Fibroblast of skin of abdomen (primary cell): ENCODE measurements at places on chromosomes 11 and 22.

- no peak for DNase-seq
Measured at GRCh38 chr22:49404020-49404419, 423.7 kb downstream of the BRD1 start.

- DNase-seq = peak; percentile 89
Measured at GRCh38 chr11:66967670-66968425, 7.3 kb upstream of the C11orf86 start.

DNA sequence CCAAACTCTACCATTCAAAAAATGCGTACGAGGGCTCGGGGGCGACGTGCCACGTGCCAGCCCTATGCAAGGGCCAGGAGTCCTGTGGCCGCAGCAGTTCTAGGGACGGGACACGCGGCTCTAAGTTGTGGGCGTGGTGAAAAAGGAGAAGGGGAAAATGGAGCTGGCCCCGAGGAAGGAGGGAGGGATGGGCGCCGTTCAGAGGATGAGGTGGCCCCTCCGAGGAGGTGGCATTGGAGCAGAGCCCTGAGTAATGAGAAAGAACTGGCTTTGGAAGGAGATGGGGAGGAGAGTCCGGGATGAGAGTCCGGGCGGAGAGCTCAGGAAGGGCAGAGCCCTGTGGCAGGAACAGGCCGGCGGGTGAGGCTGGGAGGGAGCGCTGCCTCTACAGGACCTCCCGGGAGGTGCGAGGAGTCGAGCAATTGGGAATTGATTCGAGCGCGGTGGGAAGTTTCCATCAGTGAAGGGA, 21.0 kb downstream of the OTUB1 start:
- peak; percentile 37 for DNase-seq

GRCh38 chr11:74672956-74673692, 58.1 kb downstream of the CHRDL2 start:
- DNase-seq = peak; percentile 97

- DNase-seq = peak; percentile 14
Measured at GRCh38 chr11:125514336-125515101, 18.5 kb upstream of the FEZ1 start.

DNA sequence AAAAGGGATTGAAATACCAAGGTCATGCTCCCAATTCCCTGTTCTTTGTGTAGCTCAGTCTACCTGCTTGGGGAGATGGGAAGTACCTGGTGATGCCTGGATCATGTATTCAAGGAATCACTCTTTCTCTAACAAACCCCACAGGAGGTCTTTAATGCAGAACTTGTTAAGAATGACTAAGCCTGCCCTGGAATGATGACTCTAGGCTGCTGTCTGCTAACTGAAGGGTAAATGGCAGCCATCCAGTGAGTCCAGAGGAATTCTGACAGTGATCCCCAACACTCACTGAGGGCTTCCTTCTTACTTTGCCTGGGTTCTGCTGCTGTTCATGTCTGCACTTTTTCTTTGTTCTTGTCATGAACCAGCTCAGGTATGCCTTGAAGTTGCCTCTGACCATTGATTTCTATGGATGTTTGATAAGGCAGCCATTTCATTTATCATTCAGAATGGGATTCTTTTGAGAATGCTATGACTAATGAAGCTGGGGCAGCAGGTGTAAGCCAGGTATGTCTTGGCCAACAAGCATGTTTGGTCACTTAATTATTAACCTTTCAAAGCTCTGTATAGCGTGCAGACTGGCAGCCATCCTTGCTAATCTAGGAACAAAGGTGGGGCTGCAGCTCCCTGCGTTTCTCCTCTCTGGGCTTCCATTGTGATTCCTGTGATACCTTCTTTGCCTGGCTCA, 11.4 kb downstream of the PRSS23 start:
- peak; percentile 90 for DNase-seq

- peak; percentile 40 for DNase-seq
Measured at GRCh38 chr11:67178421-67178820, 59.4 kb downstream of the KDM2A start.

DNA sequence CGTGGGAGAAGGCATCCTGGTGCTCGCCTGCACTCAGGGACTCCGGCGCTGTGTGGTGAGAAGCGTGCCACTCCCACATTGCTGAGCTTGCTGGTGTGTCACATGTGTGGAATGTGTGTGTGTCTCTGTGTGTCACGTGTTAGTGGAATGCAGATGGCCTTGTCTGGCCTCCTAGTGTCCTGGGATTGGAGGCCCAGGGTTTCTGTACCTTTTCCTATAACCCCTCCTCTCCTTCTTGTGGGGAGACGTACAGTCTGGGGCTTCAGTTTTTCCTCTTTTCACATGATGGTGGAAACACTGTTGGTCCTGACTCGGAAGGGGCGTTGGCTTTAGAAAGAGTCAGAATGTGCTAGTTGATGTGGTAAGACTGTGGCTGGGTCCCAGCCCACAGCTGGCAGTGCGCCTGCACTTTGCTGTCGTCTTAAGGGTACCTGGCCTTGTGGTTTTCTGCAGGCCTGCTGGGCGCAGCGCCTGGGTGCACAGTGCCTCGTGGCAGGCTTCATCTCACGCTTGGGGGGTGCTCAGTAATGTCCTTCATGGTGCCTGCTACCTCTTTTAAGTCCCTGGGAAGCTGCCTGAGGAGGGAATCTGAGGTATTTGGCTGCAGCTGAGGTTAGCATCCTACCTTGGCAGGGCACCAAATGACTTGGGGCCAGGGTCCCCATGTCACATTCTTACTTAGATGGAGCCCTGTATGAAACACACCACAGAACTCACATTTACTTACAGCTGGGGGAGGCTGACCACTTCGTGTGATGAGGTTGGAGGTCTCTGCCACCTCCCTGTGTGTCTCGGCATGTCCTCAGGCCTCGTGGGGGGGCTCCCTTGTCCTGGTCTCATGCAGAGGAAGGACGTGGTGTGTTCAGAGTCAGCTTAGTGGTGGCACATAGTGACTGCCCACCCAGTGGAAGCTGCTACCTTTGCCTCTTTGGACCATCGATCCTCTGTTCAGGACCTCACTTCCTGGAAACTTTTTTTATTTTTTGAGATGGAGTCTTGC, 61.9 kb downstream of the MED15 start:
- peak; percentile 99 for DNase-seq

- peak; percentile 18 for DNase-seq
Measured at GRCh38 chr11:122439866-122440810, 215.4 kb upstream of the UBASH3B start.

- no peak for DNase-seq
Measured at GRCh38 chr22:40855979-40856512, 393 bp downstream of the ST13 start.

DNA sequence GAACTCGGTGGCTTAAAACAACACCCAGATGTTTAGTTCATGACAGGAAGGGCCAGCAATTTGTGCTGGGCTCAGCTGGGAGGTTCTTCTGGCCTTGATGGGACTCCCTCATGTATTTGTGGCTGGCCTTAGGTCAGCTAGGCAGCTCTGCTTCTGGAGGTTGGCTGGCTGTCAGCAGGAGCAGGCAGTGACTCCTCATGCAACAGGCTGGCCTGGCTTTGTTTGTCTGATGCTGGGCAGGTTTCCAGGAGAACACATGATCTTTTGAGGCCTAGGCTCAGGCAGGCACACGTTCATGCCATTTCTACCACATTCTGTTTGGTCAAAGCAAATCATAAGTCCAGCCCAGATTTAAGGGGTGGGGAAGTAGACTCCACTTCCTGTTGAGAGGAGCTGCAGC, 571.2 kb downstream of the TBC1D22A start:
- DNase-seq = peak; percentile 57

GRCh38 chr22:49531368-49531791, 296.3 kb downstream of the BRD1 start:
- DNase-seq = no peak

- no peak for DNase-seq
Measured at GRCh38 chr22:40582063-40582462, 54.5 kb downstream of the MRTFA start.

DNA sequence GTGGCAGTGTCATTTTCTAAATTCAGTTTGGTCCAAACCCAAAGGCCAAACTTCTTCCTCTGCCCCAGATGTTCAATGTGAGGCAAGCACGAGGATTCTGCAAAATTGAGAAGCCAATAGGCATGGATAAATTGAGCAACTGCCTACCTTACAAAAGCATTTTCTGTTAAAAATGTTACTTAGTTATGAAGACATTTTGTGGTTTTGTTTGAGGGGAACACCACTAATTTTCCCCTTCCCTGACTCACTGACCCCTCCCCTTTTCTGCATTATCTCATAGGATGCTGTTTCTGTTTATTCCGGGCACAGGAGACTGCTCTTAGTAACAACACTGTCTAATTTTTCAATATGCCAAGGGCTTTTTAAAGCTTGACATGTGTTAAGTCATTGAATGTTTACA, 462.8 kb downstream of the INSC start:
- DNase-seq = no peak

GRCh38 chr22:39622881-39623367, 52.4 kb downstream of the CACNA1I start:
- peak; percentile 13 for DNase-seq

- peak; percentile 26 for DNase-seq
Measured at GRCh38 chr11:116837231-116838091, at the start of gene APOA1. APOA1 (minus strand) TSS chr11:116837622; CDS start chr11:116837387, 235 bp downstream.

DNA sequence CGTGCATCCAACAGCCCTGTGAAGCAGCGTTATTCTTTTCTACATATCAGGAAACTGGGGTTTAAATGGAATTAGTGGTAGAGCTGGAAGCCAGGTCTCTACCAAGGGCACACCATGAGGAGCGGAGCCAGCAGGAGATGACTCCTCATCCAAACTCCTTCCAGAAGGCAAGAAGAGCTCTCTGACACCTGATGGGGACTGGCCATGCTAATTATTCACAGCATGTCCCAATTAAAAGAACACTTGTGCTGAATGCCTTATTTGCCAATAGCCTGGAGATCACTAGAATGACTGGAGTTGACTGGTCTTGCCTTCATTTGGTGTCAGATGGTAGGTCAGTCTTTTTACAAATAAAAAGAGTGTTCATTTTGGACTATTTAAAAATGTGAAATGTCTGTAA, 32.9 kb upstream of the SLN start:
- DNase-seq = no peak

DNA sequence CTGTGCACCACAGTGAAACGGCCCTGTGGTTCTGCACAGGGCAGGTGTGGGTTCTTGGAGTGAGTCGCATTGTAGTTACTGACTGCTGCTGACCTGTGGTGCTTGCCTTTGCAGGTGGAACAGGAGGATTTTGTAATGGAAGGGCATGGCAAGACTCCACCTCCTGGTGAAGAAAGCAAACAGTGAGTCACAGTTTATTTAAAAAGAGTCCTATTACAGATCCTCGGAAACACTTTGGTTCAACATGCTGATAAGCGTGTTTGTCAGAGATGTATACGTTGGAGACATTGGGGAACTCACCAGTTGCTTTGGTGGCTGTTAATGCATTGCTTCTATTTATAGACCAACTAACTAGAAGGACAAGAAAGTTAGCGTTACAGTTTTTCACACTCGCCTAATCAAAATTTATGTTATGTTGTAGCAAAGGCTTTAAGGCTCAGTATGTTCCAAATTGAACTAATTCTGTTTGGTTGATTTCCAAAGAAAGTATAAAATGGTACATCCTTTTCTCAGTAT, 21.7 kb upstream of the TNRC6B start:
- DNase-seq = peak; percentile 43

DNA sequence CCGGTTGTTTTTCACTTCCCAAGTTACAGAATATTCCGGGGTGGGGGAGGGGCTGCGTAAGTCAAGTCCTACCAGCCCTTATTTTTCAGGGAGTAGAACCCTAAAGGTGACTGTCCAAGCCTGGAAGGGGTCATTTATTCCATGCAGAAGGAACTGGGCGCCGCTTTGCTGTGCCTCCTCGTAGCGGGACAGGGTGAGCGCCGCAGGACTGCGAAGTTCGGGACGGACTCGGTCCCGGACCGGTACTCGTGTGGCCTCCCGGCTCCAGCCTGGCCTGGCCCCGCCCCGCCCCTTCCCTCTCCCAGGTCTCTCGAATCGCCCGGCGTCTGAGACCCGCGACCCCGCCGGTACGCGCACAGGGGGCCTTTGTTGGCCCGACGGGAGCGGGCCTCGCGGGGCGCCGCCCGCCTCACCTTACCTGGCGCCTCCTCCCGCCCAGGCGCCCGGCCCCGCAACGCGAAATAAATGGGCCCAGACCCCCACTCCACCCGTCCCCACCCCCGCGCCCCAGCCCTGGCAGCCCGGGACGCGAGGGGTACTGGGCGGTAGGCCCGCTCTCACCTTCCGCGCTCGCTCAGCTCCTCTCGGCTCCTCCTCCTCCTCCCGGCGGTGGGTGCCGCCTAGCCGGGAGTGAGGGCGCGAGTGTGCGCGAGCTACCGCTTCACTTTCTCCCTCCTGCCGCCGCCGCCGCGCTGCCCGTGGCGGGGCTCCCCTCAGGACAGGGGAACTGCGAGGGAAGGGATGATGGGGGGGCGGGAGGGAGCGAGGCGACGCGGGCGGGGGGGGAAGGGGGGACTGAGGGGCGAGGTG, 698 bp downstream of the PAK1 start:
- peak; percentile 20 for DNase-seq

DNA sequence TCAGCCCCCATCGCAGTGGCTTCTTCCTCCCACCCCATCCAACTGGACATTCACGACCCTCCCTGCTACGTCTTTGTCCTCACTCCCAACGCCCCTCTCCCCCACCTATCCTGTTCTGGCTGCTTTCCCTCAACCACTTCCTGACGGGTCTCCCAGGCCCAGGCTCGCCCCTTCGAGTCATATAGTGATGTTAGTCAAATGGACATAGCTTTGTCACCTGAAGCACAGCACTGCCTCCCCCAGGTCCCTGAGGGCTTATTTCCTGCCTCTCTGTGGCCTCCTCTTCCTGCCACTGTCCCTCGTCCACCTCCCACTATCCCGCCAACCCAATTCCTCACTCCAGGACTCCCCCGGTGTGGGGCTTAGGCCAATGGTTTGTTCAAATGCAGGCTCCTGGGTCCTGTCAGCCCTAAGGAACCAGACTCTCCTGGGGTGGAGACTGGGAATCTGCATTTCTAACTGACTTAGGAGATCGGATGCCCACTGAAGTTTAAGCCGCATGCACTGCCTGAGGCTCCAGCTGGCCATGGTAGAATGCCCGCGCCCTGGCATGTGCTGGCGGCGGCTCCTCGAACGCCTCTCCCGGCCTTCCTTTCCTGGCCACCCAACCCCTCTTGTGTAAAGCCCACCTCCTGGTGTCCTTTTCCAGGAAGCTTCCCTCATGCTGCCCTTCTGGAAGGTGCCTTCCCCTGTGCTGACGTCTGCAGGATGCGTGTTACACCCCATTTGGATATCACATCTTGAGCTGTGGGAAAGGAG, 18.3 kb downstream of the SUN2 start:
- DNase-seq = peak; percentile 14

- DNase-seq = peak; percentile 25
Measured at GRCh38 chr22:33467620-33468095, 409.5 kb upstream of the SYN3 start.

DNA sequence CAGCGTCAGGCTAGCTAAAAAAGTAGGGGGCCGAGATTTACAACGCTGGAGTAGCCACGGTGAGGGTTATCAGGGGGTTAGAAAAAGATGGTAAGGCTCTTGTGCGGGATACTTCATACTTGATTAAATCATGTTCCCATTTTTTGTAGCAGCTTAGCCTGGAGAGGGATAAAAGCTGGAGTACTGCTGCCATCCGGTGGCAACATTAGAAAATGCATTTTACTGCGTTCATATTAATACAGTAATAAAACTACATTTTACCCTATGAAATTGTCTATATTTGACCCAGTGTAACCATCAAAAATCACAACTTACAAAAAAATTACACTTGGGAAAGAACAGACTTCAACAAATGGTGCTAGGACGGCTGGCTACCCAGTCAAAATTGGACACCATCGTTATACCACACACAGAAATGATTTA, 17.3 kb downstream of the RPUSD4 start:
- DNase-seq = peak; percentile 44

GRCh38 chr11:8963569-8964323, 496 bp downstream of the TMEM9B start:
- DNase-seq = no peak

- no peak for DNase-seq
Measured at GRCh38 chr11:26688701-26689100, 33.2 kb downstream of the SLC5A12 start.

- DNase-seq = no peak
Measured at GRCh38 chr11:40230821-40231220, 1228.6 kb downstream of the LRRC4C start.
